CD4-positive, alpha-beta T cell (primary cell): ENCODE measurements at places on chromosomes 16 and 17.

DNA sequence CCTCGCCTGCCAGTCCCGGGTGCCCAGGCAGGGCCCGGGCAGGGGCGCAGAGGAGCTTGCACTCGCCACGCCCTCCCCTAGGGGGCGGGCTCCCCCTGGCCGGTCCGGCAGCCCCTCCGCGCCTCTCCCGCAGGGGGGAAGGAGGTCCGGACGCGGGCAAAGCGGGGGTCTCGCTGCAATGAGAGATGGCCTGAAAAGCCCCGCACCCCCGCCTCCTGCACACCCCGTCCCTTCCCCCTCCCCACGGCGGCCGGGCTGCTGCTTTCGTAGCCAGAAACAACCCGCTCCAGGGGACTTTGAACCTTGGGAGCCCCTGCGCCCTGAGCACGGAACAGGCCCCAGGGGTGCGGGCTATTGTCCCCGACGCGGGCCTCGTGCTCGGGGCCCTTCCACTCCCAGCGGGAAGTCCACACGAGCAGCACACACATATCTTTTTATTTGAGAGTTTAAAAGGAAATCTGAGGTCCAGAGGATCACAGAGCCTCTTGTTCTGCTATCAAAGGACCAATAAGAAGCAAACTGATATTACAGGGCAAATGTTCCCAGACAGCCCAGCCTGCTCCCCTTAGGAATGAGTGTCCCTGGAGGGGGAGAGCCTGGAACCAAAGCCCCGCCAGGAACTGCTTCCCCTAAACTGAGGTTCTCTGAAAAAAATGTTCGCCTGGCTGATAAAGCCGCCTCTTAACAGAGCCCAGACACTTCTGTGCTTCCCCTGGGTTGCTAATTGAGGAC lies 5.8 kb upstream of the CBX4 start:
- no peak overlapping the region for H3K4me3 ChIP-seq
- DNase-seq = peak; percentile 77
- H3K27ac ChIP-seq = no peak overlapping the region
- peaks cover 54% of the 10 kb centered on the region for H3K4me1 ChIP-seq

GRCh38 chr17:66430846-66431795 lies 128.7 kb downstream of the PRKCA start:
- no peaks in the 10 kb centered on the region for H3K27me3 ChIP-seq
- H3K4me3 ChIP-seq = no peak overlapping the region
- no peaks in the 10 kb centered on the region for H3K36me3 ChIP-seq
- no peak for DNase-seq
- no peak overlapping the region for H3K27ac ChIP-seq
- H3K4me1 ChIP-seq = peaks cover 45% of the 10 kb centered on the region

GRCh38 chr16:87604634-87605111 lies 2.4 kb downstream of the JPH3 start:
- peaks cover 11% of the 10 kb centered on the region for H3K4me1 ChIP-seq
- no peak for DNase-seq
- H3K27ac ChIP-seq = no peak overlapping the region
- no peak overlapping the region for H3K4me3 ChIP-seq
- H3K27me3 ChIP-seq = peaks cover 52% of the 10 kb centered on the region
- H3K36me3 ChIP-seq = no peaks in the 10 kb centered on the region

DNA sequence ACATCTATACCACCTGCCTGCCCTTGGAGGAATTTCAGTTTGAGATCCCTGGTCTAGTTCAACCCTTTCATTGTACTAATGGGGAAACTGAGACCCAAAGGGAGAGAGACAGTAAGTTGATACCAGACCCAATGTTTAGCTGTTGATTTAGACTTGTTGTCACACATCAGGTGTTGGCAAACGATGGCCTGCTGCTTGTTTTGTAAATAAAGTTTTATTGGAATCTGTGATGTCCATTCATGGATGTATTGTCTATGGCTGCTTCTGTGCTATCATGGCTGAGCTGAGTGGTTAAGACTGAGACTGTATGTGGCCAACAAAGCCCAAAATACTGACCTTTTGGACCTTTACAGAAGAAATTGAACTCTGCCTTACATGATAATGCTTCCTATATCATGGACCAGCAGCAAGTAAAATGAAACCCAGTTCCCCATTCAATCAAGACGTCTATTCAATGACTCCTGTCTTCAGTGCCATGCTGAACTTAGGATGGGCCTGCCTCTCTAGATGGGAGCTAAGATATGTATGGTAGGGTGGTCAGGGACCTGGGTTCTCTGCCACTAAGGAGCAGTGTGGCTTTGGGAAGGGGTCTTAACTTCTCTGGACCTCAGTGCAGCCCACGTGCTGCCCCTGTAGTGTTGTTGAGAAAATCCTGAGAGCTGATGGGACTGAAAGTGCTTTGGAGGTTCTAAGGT lies 111.0 kb downstream of the IRX5 start:
- no peak for DNase-seq
- H3K4me3 ChIP-seq = no peak overlapping the region
- H3K27me3 ChIP-seq = no peaks in the 10 kb centered on the region

- DNase-seq = no peak
- no peak overlapping the region for H3K27ac ChIP-seq
- no peaks in the 10 kb centered on the region for H3K27me3 ChIP-seq
- H3K4me3 ChIP-seq = no peak overlapping the region
- H3K36me3 ChIP-seq = peaks cover 8% of the 10 kb centered on the region
These were observed 20.4 kb downstream of the TK2 start for GRCh38 chr16:66529475-66529874.

DNA sequence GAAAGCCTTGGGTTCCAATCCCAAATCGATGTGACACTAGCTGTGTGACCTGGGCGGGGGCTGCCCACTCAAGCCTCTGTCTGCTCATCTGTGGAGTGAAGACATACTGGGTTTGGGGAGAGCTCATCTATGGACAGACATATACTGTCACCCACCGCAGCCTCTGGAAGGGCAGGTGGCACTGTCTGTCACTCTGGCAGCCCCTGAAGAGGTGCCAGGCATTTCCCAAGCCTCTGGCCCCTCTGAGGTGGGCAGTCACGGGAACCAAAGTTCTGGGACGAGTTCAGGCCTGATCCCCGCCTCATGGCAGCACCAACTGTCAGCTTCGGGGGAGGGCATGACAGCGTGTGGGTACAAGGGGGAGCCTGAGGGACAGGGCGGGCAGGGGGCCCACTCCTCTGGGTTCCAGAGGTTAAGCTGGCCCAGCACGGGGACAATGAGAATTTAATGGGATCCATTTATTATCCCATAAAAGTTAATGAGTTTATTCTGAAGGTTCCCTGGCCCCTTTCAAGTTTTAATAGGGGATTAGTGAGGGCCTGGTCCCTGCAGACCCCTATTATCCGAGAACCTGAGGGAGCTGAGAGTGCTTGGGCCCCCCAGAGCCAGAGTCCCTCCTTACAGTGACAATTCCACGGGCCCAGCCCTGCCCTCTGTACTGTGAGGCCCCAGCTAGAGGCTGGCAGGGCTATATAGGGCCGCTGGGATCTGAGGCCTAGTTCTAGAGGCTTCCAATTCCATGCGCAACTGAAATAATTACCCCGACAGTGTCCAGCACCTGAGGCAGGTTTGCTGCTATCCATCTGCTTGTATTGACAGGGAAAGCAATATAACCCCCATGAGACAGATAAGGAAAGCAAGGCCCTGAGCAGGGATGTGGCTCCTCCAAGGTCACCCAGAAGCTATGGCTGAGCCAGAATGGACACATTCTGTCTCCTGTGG lies 18.8 kb downstream of the SEZ6 start:
- no peaks in the 10 kb centered on the region for H3K36me3 ChIP-seq
- no peak overlapping the region for H3K27ac ChIP-seq
- DNase-seq = no peak
- H3K4me1 ChIP-seq = peaks cover 22% of the 10 kb centered on the region
- no peak overlapping the region for H3K4me3 ChIP-seq
- no peaks in the 10 kb centered on the region for H3K27me3 ChIP-seq

GRCh38 chr16:49652456-49653172 lies 203.3 kb downstream of the ZNF423 start:
- H3K27me3 ChIP-seq = peaks cover 3% of the 10 kb centered on the region
- H3K4me1 ChIP-seq = no peaks in the 10 kb centered on the region
- no peaks in the 10 kb centered on the region for H3K36me3 ChIP-seq
- H3K4me3 ChIP-seq = no peak overlapping the region

DNA sequence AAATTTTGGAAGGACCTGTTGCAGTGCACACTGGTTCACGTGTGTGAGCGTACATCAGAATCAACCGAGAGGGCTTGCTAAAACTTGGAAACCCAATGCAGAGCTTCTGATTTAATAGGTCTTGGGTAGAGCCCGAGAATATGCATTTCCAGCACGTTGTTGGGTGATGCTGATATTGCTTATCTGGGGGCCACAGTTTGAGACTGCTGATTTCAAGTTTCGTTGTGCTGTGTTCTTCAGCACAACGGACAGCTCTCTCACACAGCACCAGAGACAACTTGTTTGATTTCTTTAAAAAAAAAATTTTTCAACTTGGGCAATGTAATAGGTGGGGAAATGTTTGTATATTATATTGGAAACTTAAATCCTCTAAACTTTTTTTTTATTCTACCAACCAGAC lies 9.4 kb downstream of the OR4D2 start:
- H3K27ac ChIP-seq = no peak overlapping the region
- H3K4me3 ChIP-seq = no peak overlapping the region
- DNase-seq = no peak
- H3K27me3 ChIP-seq = no peaks in the 10 kb centered on the region

- H3K27me3 ChIP-seq = no peaks in the 10 kb centered on the region
- no peak overlapping the region for H3K4me3 ChIP-seq
- no peaks in the 10 kb centered on the region for H3K36me3 ChIP-seq
- peaks cover 29% of the 10 kb centered on the region for H3K4me1 ChIP-seq
- H3K27ac ChIP-seq = no peak overlapping the region
These were observed 5.8 kb upstream of the TRAF4 start for GRCh38 chr17:28737770-28738679.

- no peaks in the 10 kb centered on the region for H3K36me3 ChIP-seq
- H3K27me3 ChIP-seq = no peaks in the 10 kb centered on the region
- peak overlapping the region; percentile 85 for H3K27ac ChIP-seq
- no peak overlapping the region for H3K4me3 ChIP-seq
- H3K4me1 ChIP-seq = peaks cover 71% of the 10 kb centered on the region
- DNase-seq = no peak
These were observed 3.8 kb upstream of the SNX20 start for GRCh38 chr16:50684823-50685461.

GRCh38 chr16:69448470-69449193 lies 24.2 kb downstream of the CYB5B start:
- peaks cover 32% of the 10 kb centered on the region for H3K36me3 ChIP-seq
- no peak overlapping the region for H3K4me3 ChIP-seq
- no peak for DNase-seq

DNA sequence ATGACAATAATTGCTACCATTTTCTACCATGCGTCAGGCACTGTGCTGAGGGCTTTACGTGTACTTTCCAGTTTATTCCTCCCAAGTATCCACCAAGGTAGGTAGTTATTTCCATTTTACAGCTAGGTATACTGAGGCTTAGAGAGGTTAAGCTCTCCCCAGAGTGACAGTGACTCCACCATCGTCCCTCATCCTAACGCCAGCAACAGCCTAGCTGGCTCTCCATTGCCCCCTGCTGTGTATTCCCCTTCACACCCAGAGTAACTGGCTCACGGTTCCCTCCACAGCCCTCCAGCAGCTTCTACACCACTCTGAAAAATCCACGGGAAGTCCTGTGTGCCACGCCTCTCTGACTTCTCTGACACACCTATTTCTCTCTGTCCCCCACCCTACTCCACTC lies 7.1 kb upstream of the ASGR1 start:
- no peaks in the 10 kb centered on the region for H3K27me3 ChIP-seq
- H3K27ac ChIP-seq = no peak overlapping the region
- DNase-seq = no peak

GRCh38 chr17:7078711-7079110 lies 1.3 kb downstream of the CLEC10A start:
- H3K4me3 ChIP-seq = no peak overlapping the region
- no peaks in the 10 kb centered on the region for H3K36me3 ChIP-seq
- no peak for DNase-seq
- H3K4me1 ChIP-seq = peaks cover 19% of the 10 kb centered on the region
- no peak overlapping the region for H3K27ac ChIP-seq

- H3K27me3 ChIP-seq = peaks cover 20% of the 10 kb centered on the region
- no peaks in the 10 kb centered on the region for H3K36me3 ChIP-seq
- H3K4me1 ChIP-seq = peaks cover 7% of the 10 kb centered on the region
- DNase-seq = no peak
- no peak overlapping the region for H3K4me3 ChIP-seq
These were observed 38.9 kb downstream of the MRPS23 start for GRCh38 chr17:57810721-57811637.

GRCh38 chr16:106623-107324 lies 28.7 kb downstream of the MPG start:
- no peak overlapping the region for H3K4me3 ChIP-seq
- H3K27me3 ChIP-seq = no peaks in the 10 kb centered on the region
- peak; percentile 54 for DNase-seq
- H3K27ac ChIP-seq = no peak overlapping the region
- H3K4me1 ChIP-seq = no peaks in the 10 kb centered on the region

DNA sequence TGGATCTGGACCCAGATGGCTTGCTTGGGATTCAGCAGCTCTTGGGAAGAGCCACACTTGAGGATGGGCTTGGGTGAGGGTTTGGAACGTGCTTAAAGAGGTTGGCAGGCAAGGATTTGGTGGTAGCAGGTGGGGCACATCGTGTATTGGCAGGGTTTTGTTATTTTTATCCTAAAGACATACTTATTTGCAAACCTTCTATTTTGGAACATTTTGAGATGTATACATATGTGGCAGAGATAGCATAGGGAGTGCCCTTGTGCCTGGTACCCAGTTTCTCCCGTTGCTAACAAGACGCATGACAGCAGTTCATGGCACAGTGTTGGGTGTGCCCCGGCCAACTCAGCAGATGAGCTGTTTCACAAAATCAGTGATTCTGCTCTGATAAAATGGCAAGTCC lies 9.1 kb downstream of the BANP start:
- no peak for DNase-seq
- H3K27ac ChIP-seq = no peak overlapping the region
- peaks cover 13% of the 10 kb centered on the region for H3K36me3 ChIP-seq
- peaks cover 71% of the 10 kb centered on the region for H3K4me1 ChIP-seq

DNA sequence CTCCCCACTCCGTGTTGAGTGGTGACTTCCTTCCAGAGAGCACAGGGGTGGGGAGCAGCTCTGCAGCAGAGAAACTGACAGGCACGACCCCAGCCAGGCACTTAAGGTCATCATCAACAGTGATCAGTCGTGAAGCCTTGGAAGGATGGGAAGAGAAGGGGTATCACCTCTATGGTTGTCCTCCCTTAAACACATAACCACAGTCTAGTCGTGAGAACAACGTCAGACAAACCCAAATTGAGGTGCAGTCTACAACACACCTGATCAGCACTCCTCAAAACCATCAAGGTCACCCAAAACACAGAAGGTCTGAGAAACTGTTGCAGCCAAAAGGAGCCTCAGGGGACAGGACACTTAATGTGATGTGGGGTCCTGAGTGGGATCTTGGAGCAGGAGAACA lies 68.3 kb downstream of the MPRIP start:
- no peaks in the 10 kb centered on the region for H3K27me3 ChIP-seq
- DNase-seq = peak; percentile 53
- no peak overlapping the region for H3K4me3 ChIP-seq
- H3K4me1 ChIP-seq = peaks cover 75% of the 10 kb centered on the region
- H3K27ac ChIP-seq = no peak overlapping the region

- no peak for DNase-seq
- H3K27me3 ChIP-seq = peaks cover 6% of the 10 kb centered on the region
- H3K27ac ChIP-seq = no peak overlapping the region
These were observed 1.7 kb upstream of the PRSS21 start for GRCh38 chr16:2815299-2815771.

GRCh38 chr16:14485811-14486519 lies 144.1 kb downstream of the PARN start:
- no peak overlapping the region for H3K27ac ChIP-seq
- H3K4me1 ChIP-seq = no peaks in the 10 kb centered on the region
- no peaks in the 10 kb centered on the region for H3K27me3 ChIP-seq
- H3K36me3 ChIP-seq = peaks cover 15% of the 10 kb centered on the region
- DNase-seq = no peak

GRCh38 chr17:30191072-30191471 lies 44.4 kb downstream of the SLC6A4 start:
- no peaks in the 10 kb centered on the region for H3K36me3 ChIP-seq
- H3K27ac ChIP-seq = no peak overlapping the region
- H3K4me1 ChIP-seq = no peaks in the 10 kb centered on the region
- H3K27me3 ChIP-seq = no peaks in the 10 kb centered on the region
- H3K4me3 ChIP-seq = no peak overlapping the region
- no peak for DNase-seq
